Activated naive CD4-positive, alpha-beta T cell treated with Interleukin-2 at 50 U/mL for 16 hours (primary cell): ENCODE measurements at places on chromosomes 4 and X.

DNA sequence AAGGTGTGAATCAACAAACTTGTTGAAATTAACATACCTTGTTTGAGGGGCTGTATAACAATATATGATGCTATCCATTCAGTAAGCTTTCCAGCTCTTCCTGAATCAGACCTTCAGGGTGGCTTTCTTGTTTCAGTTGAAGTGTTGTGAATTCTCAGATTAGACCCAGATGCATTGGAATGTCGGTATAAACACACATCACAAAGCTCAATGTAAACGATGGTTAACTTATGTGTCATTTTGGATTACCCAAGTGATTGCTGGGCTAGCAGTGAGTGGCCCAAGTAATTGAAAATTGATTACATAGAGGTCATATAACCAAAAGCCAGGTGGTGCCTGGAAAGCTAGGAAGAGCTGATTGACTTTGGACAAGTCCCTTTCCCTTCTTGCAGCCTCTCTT lies 115.0 kb downstream of the SHROOM4 start:
- DNase-seq = no peak

- no peak for DNase-seq
Measured at GRCh38 chr4:94516999-94517398, 65.3 kb downstream of the PDLIM5 start.

DNA sequence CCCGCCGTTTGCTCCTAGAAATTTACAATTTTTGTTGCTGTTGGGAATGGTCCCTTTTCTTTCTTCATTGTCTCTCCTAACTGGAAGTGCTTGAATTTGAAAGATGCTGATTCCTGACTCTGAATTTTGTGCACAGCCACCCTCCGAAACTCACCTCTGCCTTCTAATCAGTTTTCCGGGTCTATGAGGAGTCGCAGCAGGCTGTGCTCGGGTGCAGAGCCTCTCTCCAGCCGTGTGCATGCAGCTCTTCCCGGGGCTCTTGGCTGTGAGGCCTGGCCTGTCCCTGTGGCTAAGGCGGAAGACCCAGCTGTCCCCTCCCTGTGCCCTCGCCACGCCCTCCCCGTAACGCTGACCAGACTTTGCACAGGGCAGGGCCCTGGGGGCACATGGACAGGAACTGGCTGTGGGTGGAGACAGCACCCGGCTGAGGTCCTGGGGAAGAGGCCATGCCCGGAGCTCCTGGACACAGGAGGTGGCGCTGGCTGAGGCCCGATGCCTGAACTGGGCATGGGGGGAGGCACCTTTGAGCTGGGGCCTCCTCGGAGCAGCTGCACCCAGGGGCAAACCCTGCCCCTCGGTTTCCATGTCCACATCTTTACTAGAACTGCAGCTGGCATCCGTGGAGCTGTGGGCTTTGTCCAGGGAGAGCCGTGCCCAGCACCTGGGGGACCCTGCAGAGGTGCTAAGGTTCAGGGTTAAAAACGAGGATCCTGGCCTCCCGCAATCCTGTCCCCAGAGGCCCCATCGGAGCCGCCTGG lies 32.6 kb upstream of the SPON2 start:
- no peak for DNase-seq

- no peak for DNase-seq
Measured at GRCh38 chrX:68823413-68824151, 5.2 kb upstream of the EFNB1 start.

- peak; percentile 65 for DNase-seq
Measured at GRCh38 chrX:45710081-45710801, 509.6 kb upstream of the DIPK2B start.

- DNase-seq = no peak
Measured at GRCh38 chrX:44025555-44025954, 52.4 kb upstream of the NDP start.

GRCh38 chr4:120915336-120915735 lies 7.2 kb downstream of the PRDM5 start:
- DNase-seq = no peak

- DNase-seq = no peak
Measured at GRCh38 chr4:139144161-139144859, 32.7 kb downstream of the ELF2 start.

DNA sequence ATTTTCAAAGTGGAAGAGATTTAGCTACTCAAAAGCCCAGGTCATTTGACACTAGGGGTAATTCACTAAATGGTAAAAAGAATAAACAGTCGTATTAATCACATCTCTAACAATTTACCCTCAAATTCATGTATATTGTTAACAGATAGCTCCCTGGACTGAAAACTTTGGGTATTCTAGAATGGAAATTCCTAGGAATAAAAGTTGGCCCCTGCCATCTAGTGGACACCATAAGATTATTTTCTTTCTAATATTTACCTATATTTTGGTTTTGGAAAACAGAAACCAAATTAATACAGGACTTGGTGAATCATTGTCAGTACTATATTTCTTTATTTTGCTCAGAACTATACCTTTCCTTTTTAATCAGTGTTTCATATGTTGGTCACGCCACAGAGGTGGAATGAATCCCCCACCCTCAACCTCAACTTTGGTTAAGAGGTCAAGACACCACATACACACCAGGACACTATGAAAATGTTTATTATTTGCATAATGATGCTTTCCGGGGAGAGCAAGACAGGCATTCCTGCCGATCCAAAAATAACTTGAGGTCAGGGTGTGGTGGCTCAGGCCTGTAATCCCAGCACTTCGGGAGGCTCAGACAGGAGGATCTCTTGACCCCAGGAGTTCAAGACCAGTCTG lies 96.2 kb upstream of the APOOL start:
- no peak for DNase-seq

DNA sequence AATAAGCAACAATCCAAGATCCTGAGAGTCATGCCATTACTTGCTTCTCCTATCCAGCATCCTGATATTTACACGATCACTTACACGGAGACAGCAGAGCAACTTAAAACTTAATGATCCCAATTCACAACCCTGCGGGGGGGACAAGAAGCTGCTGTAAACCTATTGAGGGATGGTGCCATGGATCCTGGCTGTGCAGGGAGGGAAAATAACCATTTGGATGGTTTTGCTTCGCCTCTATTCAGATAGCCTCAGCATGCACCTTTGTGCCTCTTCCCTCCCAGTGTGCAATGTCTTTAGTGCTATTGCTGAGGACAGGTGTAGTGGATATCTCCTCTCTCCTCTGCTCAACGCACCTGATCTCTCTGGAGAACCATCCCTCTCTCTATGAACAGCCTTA lies 89.7 kb upstream of the PPARGC1A start:
- DNase-seq = no peak

DNA sequence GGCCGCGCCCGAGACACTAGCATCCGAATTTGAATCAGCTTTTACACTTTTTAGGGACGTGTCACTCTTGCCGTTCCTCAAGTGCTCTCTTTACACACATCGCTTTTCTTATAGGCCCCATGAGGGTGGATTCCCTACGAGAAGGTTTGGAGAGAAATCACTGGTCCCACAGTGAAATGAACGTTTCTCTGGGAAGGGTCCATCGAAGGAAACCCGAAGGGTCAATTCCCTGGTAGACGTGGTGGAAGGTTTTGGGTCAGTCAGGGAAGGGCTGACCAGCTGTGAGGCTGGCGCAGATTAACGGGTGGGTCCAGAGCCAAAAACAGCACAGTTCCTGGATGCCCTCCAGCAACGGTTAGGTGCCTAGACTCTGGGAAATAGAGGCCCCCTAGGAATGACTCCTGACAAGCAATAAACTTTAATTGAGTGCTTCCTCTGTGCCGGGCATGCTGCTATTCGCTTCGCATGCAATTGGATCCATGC lies 35.9 kb downstream of the ETDC start:
- no peak for DNase-seq

GRCh38 chrX:44144177-44144945 lies 171.2 kb upstream of the NDP start:
- no peak for DNase-seq

GRCh38 chr4:20043991-20044390 lies 207.7 kb upstream of the SLIT2 start:
- no peak for DNase-seq

DNA sequence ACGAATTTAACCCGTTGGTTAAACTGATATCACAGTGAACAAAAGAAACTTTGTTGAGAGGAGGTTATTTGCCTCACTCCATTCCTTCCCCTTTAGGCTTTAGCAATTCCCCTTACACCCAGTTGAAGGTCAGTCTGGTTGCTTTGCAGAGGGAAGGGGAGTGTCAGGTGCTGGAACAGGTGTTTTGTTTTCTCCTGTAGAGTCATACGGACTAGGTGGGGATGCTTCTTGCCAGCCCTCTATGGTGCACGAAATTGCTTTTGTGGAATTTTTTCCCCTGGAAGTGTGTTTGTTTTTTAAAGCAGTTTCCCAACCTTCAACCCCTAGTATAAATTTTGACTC lies 33.1 kb downstream of the DLG3 start:
- no peak for DNase-seq

- no peak for DNase-seq
Measured at GRCh38 chrX:8755116-8755515, 23.2 kb upstream of the ANOS1 start.

- no peak for DNase-seq
Measured at GRCh38 chr4:57078685-57079521, 31.3 kb downstream of the IGFBP7 start.

DNA sequence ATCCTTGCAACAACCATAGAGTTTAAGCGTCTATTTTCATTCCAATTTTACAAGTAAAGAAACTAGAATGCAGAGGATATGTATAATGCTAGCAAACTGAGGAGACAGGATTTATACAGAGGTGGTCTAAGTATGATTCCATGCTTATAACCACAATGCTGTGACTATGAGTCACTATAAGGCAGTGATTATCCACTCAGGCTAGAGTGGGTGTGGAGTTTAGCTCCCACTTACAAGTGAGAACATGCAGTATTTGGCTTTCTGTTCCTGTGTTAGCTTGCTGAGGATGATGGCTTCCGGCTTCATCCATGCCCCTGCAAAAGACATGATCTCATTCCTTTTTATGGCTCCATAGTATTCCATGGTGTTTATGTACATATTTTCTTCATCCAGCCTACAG lies 41.6 kb upstream of the EDA2R start:
- no peak for DNase-seq

- no peak for DNase-seq
Measured at GRCh38 chr4:108155373-108155772, 13.4 kb downstream of the LEF1 start.

DNA sequence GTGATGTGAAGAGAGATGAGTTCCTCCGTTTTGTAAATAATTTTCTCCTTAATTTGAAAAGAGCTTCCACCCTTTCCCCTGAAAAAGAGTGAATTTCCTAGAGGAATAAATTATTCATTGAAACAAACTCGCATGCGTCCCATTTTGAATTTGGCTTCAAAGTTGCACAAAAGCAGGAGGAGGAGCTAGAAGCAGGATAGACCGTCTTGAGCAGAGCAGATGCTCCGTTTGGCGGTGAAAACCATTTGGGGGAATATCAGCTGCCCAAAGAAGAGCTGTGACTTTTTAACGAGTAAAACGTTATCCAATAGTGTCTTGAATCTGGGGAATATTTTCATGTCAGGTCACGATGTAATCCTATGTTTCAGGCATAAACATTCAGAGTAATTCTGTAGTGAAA lies 42.0 kb downstream of the FAM149A start:
- DNase-seq = no peak

DNA sequence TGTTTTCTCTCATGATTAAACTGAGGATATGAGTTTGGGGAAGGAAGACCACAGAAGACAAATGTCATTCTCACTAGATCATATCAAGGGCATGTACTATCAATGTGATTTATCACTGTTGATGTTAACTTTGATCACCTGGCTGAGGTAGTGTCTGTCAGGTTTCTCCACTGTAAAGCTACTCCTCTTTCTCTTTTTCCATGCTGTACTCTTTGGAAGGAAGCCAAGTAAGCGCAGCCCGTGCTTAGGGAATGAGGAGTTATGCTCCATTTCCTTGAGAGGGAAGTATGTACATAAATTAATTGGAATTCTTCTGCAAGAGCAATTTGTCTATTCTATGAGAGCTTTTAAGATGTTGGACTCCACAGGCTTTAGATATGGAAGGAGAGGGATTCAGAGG lies 4.0 kb upstream of the KANTR start:
- DNase-seq = no peak

- DNase-seq = no peak
Measured at GRCh38 chr4:32991663-32992062, 2271.5 kb downstream of the PCDH7 start.

DNA sequence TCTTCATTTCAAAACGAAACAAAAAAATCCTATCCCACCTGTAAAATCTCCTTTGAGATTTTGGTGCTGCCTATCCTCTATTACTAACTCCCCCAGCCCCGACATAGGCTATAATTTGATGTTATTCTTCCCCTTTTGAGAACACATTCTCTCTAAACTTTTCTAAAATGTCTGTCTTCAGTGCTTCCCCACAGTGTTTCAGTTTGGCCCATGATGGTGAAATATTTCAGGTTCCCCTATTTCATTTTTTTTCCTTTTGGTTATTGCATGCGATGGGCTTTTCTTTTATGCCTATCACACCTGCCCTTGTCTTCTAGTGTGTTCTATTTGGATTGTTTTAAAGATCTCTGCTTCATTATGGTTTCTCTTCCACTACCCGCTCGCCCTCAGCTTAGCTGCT lies 14.7 kb downstream of the BCORL1 start:
- DNase-seq = no peak

- peak; percentile 9 for DNase-seq
Measured at GRCh38 chr4:81405900-81406401, 65.8 kb downstream of the RASGEF1B start.

GRCh38 chr4:16261313-16261878 lies 35.1 kb upstream of the TAPT1 start:
- no peak for DNase-seq

DNA sequence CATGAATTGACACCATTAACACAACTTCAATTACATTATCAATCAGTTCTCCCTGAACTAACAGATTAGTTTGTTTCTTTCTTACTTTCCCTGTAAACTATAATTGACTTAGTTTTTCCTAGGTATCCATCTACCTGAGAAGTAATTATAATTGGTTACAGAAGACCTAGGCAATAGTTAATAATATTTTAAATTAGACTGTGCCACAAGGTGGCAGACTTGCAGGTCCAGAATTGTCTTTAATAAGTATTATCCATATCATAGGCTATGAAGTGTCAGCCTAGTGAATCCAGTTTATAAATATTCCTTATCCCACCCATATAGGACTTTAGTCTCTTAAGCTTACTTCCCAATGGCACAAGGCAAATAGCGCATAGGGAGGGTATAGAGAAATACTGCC lies 48.9 kb upstream of the FAM47B start:
- DNase-seq = no peak

- DNase-seq = no peak
Measured at GRCh38 chr4:61445374-61446063, 245.4 kb downstream of the ADGRL3 start.

DNA sequence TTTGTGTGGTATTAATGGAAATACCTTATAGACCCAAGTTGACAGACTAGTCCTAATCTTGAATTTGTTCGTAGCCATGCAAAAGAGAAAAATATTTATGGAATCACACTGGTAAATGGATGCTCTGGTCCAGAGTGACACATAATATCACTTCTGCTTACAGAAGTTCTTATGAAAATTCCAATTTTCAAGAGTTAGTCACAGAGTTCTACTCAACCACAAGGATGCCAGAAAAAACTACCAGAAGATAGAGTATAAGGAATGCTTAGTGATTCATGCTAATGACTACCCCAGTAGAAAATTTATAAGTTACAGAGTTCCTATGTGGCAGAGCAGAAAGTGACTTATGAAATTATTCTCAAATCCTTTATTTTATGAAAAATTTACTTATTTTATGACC lies 1384.8 kb downstream of the FAM133A start:
- no peak for DNase-seq
